Effector memory CD4-positive, alpha-beta T cell (primary cell): ENCODE measurements at places on chromosomes 1 and 21.

DNA sequence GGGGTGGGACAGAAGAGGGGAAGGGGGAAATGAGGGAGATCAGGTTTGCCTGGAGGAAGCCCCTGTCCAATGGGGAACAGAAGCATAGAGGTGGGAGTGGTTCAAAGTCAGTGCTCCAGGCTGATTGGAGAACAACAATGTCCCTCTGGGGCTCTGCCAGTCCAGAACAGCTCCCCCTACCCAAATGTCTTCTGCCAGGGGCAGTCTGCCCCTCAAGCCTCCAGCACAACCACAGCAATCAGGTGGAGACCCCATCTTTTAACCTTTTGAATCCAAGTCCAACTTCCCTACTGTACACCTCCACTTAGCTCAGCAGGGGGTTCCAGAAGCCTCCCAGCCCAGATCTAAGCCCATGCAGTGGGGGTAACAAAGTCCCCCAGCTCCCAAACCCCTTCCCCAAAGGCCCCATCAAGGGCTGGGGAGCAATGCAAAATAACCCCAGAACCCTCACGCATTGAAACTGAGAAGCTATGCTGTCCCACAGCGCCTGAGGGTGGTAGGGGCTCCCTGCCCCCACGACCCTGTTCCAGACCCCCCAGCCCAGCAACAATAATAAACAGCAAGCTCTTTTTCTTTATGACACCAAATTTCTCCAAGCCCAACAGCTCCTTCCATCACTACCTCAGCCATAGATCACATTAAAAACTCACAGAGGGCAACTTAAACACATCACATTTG, 3.3 kb downstream of the AHDC1 start:
- DNase-seq = no peak

GRCh38 chr1:110185181-110185580, 24.9 kb upstream of the KCNC4 start:
- no peak for DNase-seq

DNA sequence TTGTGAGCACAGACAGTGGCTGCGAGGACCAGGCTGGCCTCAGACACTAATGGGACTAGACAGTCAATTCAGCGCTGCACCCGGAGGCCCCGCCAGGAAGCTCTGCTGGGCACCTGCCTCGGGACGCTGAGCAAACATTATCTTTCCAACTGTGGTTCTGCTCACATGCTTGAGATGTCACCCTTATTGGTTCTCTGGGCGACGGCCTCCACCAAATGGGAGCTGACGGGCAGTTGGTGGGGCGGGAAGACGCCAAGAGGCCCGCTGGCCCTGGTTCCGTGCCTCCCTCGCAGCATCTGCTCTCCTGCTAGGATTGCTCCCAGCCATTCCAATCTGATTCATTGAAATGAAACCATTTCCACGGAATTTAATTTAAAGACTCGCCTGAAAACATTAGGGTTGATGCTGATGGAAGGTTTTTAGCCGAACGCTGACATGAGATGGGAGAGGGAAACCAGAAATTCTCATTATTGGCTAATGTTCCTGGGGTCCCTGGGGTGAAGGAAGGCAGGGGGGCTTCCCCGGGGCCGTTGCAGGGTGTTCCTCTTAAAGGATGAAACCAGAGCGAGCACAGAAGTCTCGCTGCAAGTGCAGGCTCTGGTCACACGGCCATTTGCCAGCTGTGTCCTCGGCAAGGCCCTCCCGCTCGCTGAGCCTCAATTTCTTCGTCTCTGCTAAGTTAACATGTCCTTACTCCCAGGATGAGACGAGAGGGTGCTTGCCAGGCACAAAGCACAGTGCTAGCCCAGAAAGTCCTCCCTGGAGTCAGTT, 512.2 kb downstream of the NPHP4 start:
- no peak for DNase-seq

- DNase-seq = no peak
These were observed 16.0 kb downstream of the MIXL1 start for GRCh38 chr1:226239421-226239820.

- no peak for DNase-seq
These were observed 55.8 kb upstream of the GPR88 start for GRCh38 chr1:100482167-100482566.

DNA sequence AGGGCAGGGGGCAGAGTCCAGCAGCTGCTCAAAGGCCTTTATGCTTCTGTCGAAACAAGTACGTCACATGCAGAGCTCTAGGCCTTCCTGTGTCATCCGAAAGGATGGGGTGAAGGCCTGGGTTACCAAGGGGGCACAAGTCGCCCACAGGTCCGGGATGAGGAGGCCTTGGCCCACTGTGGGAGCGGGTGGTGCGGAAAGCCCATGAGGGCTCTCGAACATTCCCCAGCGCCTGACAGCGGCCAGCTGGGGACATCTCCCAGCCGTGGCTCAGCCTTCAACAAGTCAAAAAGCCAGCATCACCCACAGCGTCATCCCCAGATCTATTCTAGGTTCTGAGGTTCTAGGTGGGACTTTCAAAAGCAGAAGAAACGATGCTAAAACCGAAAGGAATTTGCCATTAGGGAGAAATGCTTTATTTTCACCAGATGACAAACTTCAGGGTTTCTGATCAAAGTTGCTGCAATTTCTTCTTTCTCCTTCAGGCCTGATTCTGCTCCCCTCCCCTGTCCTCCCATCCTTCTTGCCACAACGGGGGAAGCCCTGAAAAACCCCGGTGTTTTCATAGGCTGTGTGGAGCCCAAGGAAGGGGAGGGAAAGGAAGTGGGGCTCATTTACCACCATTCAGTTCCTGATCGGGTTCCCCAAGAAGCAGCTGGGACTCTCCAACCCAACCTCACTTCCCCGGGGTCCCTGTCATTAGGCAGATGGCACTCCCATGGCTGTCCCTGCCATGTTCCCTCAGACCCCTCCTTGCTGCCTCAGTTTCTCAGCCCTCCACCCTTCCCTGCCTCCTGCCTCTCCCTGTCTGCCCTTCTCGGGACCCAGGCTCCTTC, 17.6 kb downstream of the GPR137B start:
- no peak for DNase-seq

- DNase-seq = no peak
These were observed 62.3 kb downstream of the ZNF644 start for GRCh38 chr1:90959352-90960206.

DNA sequence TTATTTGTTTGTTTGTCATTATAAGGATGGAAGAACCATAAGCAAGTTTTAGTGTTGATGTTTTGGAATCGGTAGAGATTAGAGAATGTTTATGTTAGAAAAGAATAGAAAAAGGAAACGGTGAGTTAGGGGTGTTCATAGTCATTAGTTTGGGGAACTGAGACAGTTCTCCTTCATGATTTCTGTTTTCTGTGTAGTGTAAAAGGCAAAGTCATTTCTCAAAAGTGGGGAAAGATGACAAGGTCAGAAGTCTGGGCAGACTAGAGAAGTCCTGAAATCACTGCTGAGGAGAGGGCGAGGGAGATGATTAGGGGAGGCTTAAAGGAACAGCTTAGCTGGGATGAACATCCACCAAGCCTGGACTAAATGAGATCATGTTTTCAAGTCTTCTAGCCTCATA, 498.9 kb downstream of the TTLL7 start:
- DNase-seq = no peak

- no peak for DNase-seq
These were observed 16.7 kb downstream of the POU3F1 start for GRCh38 chr1:38029685-38030511.

GRCh38 chr1:75273110-75273509, 138.9 kb downstream of the LHX8 start:
- no peak for DNase-seq

GRCh38 chr1:209291715-209292114, 291.8 kb upstream of the CAMK1G start:
- DNase-seq = no peak

DNA sequence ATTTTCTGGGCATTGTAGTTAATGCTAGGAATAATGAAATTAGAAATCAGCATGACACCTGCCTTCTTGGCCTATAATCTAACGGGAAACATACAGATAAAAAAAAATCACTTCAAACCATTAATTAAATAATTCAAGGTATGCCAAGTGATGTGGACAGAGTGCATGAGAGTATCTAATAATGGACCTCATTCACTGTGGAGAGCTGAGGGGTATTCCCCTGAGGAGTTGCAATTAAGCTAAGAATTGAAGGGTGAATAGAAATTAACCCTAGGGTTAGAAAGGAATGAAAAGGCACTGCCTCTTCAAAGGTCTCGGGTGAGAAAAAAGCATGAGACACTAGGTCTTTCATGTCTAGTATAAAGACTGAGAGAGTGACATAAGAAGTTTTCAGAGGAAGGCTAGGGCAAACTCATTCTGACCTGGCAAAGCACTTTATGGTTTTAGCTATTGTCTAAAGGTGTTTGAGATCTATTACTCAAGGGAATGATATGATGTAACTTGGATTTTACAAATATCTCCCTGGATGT, 466.1 kb downstream of the KCNT2 start:
- DNase-seq = no peak

GRCh38 chr1:24043345-24044032, 63.4 kb upstream of the SRSF10 start:
- DNase-seq = no peak

- DNase-seq = no peak
These were observed 10.4 kb downstream of the TTLL10 start for GRCh38 chr1:1183833-1184775.

GRCh38 chr1:37811027-37811655, 3.1 kb upstream of the YRDC start:
- DNase-seq = peak; percentile 20

- no peak for DNase-seq
These were observed 33.3 kb downstream of the TOR3A start for GRCh38 chr1:179115181-179115580.

GRCh38 chr1:234170622-234171021, 202.6 kb upstream of the COA6 start:
- no peak for DNase-seq

DNA sequence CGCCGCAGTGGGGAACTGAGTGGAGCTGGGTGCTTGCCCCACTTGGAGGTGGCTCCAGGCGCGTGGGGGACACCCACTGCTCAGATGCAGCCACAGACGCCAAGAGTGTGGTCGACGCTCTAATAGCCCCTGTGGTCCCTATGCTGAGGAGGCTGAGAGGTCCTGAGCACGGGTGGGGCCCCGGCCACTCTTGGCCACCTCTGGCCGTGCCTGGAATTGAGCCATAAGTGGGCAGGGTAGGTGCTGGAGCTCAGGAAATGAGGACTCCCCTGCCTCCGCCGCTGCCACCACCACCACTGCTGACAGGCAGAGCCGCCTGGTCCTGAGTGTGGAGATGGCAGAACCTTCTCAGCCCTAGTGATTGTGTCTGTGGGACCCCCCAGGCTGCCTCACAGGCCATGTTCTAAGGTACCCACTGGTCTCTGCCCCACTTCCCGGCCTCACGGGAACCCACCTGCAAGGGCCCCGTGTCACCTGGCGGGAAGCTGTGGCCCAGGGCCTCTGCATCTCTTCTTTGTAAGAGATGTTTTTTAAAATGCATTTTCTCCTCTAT, 34.6 kb upstream of the DIP2A start:
- no peak for DNase-seq

- no peak for DNase-seq
These were observed 104.8 kb upstream of the DPT start for GRCh38 chr1:168833801-168834224.

- DNase-seq = no peak
These were observed 31.5 kb downstream of the COL18A1 start for GRCh38 chr21:45436351-45437065.

- no peak for DNase-seq
These were observed 275.0 kb downstream of the AKT3 start for GRCh38 chr1:243575070-243575469.

GRCh38 chr1:19814244-19814661, 830 bp downstream of the RNF186 start:
- no peak for DNase-seq

GRCh38 chr1:55860326-55860725, 645.2 kb upstream of the USP24 start:
- no peak for DNase-seq

GRCh38 chr1:27489501-27489972, 430 bp downstream of the WASF2 start:
- DNase-seq = no peak

DNA sequence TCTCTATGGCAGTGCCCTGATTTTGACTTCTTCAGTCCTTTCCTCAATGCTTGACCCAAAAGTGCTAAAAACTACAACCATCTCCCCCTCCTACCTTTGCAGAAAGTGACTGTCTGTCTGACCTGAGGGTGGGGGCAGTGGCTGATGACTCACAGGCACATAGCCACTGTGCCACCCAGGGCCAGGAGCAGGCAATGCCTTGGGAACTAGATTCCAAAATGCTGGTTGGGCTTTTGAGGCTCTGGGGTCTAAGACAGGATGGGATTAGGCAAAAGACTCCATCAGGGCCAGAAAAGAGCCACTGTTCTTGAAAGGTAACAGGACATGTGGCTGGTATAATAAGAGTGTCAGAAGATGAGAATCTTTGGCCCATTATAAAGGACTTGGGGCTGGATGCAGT, 129.5 kb upstream of the KIAA0040 start:
- DNase-seq = no peak

GRCh38 chr21:14766241-14766640, 220.1 kb upstream of the SAMSN1 start:
- no peak for DNase-seq

DNA sequence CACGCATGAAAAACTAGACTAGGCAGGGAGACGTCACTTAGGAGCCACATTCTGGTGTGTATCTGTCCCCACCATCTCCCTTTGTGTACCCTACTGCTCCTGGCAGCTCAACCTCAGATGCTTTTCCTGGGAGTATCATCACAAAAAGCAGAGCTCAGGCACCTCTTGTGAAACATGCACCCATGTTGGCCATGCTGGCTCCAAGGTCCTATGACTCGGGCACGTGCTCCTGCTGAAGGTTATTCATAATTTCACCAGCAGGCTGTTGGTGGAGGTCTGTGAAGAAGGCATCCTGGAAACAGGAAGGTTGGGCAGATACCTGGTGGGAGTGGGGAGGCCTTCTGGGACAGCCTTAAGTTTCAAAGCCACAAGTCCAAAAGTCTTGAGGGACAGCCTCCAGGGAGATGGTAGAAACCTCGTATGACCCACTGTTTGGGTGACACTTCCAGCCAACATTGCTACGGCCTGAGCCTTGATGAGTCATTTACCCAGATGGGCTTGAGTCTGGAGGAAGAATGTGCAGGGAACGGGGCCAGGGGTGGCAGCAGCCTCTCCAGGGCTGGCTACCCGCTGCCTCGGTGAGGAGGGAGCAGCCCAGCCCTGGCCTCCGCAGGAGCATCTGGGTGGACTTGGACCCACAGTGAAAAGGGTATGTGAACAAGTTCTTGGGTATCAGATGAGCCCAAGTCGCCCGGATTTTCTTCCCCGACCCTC, 75.8 kb downstream of the PGBD5 start:
- no peak for DNase-seq

GRCh38 chr1:76492752-76493430, 374.4 kb upstream of the ST6GALNAC5 start:
- DNase-seq = no peak

DNA sequence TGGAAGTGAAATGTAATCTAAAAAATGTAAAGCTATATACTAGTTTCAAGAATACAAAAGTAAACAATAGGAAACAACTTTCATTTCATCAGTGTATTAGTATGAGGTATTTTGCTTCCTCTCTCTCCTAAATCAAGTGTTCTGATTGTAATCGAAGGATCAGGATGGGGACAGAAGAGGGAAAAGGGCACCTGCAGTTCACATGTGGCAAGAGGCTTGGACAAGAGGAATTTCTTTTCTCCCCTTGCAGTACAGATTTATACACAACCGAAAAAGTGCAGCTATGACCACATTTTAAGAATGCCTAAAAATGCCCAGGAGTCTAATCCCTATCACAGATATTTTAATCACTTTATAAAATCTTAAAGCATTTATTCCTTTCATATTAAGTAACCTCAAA, 63.7 kb downstream of the NRIP1 start:
- no peak for DNase-seq
